Fibroblast of skin of back (primary cell): ENCODE measurements at places on chromosomes 16 and 17.

GRCh38 chr16:3015865-3016521, 2.0 kb downstream of the CLDN6 start:
- DNase-seq = no peak

- no peak for DNase-seq
Measured at GRCh38 chr16:1469693-1470201, 5.1 kb downstream of the CLCN7 start.

DNA sequence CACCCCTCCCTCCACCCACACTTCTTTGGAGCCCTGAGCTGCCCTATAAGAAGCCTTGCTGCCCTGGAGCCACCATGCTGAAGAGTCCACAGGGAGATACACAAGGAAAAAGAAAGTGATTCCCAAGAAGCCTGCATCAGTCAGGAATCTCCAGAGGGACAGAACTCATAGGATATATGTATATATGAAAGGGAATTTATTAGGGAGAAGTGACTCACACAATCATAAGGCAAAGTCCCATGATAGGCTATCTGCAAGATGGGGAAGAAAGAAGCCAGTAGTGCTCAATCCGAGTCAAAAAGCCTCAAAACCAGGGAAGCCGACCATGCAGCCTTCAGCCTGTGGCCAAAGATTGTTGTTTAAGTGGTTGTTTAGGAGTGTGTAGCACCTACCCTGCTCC, 87.9 kb downstream of the TMEM114 start:
- DNase-seq = no peak

DNA sequence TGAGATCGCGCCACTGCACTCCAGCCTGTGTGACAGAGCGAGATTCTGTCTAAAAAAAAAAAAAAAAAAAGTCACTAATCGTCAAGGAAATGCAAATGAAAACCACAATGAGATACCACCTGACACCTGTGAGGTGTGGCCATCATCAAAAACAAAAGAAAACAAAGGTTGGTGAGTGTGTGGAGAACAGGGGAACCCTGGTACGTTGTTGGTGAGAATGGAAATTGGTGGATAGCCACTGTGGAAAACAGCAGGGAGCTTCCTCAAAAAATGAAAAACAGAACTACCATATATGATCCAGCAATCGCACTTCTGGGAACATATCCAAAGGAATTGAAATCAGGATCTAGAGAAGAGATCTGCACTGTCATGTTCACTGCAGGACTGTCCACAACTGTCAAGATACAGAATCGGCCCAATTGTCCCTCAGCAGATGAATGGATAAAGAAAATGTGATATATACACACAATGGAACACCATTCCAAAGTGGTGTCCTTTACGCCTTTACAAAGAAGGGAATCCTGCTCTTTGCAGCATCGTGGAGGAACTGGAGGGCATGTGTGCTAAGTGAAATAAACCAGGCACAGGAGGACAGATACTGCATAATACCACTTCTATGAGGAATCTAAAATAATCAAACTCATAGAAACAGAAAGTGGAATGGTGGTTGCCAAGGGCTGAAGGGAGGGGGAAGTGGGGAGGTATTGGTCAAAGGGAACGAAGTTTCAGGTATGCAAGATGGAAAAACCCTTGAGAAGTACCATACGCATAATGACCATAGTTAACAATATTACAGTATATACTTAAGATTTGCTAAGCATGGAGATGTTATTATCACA, 63.5 kb upstream of the PLCG2 start:
- DNase-seq = peak; percentile 19

DNA sequence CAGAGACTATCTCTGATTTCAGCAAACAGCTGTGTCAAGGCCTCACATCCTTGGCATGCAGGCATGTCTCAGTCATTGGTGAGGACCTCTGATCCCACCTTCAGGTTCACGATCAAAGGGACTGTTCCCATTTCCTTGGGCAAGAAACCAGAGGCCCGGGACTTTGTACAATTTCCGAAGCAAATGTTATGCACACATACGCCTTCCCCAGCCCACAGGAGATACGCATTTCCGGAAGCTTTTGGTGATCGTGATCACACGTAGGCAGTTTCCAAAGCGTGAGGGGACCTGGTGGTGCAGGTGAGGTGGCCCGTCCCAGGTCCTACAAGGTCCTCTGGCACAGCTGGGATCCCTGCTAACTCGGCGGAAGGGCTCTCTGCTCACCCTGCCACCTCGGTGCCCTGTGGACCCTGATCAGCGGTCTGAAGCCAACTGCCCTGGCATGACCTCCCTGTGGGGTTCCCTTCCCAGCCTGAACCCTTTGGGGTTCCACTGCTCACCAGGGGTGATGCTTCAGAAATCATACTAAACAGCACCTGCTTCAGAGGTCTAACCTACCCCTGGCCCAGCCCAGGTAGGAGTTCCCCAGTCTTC, 28.8 kb upstream of the KLHDC4 start:
- no peak for DNase-seq

DNA sequence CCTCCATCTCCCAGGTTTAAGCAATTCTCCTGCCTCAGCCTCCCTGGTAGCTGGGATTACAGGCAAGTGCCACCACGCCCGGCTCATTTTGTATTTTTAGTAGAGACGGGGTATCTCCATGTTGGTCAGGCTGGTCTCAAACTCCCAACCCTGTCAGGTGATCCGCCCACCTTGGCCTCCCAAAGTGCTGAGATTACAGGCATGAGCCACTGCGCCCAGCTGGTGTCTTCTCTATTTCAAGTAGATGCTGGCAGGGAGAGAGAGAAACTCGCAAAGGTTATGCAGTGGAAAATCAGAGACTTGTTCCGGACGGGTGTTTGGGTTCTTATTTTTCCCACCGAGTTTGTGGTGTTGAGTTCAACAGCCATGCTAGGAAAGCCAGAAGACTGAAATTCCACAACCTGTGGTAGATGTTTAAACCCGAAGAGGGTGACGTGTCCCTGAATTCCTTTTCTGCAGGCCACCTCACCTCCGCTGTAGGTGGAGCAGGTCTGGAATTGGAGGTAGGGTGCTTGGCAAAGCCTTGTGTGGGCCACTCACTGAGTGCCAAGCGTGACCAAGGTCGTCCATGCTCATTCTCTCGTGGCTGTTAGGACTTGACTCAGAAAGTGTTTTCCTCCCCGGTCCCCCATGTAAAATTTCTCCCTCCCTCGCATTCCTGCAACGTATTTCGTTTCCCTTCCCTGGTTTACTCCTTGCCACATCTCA, 7.3 kb upstream of the ZDHHC7 start:
- DNase-seq = no peak

DNA sequence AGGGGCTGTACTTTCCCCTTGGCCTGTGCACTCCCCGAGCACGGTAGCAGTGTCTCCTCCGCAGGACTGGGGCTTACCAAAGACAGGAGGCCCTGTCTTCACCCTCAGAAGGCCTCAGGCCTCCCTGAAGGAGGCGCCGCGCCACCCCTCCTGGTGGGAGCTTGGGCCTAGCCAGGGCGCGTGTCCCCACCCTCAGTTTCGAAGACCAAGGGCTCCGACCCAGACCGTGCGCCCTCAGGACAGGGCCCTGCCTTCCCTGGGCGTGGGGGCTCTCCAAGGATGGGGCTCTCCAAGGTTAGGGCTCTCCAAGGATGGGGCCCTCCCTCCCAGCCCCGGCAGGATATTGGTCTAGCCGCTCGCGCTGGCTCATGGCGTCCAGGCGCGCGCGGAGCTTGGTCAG, 11.8 kb downstream of the PLCD3 start:
- DNase-seq = no peak

DNA sequence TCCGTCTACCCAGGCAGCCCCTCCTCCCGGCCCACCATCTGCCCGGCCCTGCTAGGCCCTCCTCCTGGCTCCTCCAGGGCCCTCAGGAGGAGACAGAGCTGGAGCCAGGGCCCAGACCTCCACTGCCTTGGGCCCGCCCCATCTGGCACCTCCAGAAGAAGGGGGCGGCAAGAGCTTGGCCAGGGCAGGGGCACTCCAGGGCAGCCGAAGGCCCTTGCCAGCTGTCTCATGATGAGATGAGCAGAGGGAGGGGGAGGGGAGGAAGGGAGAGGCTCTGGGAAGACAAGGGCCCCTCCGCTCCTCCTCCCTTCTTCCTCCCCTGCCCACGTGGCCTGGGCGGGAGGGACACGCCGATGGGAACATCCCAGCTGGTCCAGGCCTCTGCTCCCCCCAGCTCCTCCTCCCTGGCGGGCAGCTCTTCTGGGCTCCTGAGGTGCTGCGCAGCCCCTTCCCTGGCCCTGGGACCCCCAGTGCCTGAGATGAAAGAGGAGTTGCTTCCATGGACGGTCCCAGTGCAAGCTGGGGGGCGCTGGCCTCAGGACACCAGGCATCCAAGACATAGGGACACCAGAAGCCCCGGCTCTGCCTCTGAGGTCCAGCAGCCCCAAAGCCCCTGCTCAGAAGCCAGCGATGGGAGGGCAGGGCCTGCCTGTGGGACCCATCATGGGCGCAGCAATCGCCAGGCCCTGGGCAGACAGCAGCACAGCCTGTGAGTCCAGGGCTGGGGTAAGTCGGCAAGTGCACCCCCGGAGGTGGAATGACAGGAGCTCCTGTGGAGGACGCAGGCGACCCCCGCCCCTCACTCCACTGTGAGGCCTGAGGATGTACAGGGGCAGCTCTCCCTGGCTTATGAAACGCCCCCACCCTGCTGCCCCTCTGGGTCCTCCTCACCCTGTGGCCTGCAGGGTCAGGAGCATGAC, 23.6 kb upstream of the ENPP7 start:
- no peak for DNase-seq

- no peak for DNase-seq
Measured at GRCh38 chr16:52545898-52546266, 1.1 kb downstream of the TOX3 start.
